ENCODE measurements at places on chromosomes 2 and 18. TPM values are rescaled to one million over a fixed set of nuclear protein-coding genes. Genes with fewer than 3 reads are reported as not detected.

- no peak for DNase-seq
These were observed 5.0 kb upstream of the IL18RAP start for GRCh38 chr2:102417946-102418345.

DNA sequence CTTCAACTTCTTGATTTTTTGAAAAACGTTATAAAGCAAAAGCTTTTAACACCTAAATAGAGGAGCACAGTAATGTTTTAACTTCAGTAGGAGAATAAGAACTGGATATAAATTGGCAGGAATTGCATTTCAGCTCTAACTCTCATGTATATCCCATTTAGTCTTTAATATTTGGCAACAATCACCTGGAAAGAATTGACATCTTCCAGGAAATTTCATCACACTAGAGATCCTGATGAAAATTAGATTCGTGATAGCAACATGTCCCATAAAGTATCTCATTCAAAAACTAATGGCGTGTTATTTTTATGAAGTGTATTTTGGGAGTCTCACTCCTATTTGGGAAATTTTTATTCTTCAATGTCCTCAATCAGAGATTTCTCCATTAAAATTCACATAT lies 131.1 kb upstream of the DNAJC10 start:
- DNase-seq, result no peak

DNA sequence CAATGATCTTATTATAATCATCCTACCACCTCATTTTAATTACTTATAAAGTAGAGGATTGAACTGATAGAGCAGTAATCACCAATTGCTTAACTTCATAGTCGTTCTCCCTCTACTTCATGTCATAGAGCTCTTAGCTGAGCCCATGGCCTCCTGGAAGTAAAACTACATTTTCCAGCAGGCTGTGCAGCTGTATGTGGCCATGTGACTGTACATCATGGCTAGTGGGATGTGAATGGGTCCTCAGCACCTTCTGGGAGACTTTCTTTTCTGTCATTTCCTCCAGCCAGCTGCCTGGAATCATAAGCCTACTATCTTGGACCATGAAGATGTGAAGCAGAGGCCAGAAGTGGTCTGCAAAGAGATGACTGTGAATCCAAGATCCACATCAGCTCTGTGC lies 128.7 kb upstream of the SKOR2 start:
- no peak for DNase-seq

Gene CDH19
- 0.56 TPM for total RNA-seq

Gene CSRNP3
- 0.75 TPM for total RNA-seq
